Suppressor macrophage (primary cell): ENCODE measurements at places on chromosomes 2 and 18.
A peak's percentile ranks its signal among the peaks of the same experiment; 100 is the strongest.

- DNase-seq = no peak
Observed at GRCh38 chr2:154720651-154721050, 22.2 kb downstream of the KCNJ3 start.

DNA sequence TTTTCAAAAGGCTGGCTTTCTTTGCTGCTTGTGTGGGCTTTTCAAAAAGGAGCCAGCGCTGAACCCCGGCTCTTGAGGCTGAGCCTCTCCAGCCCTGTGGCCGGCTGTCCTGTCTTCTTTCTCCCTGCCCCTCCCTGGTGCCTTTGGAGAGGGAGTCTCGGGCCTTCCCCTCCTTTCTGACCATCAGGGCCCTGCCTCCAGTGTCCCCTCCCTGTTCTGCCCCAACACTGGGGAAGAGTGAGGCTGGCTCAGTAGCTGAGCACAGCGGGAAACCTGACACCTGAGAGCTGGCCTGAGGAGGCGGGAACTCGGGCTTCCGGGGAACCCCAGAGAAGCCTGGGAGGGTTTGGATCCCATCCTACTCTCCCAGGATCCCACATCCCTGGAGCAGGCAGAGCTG, 232.1 kb downstream of the LOXHD1 start:
- no peak for DNase-seq

- no peak for DNase-seq
Observed at GRCh38 chr18:57644540-57644939, 22.9 kb upstream of the NARS1 start.

- DNase-seq = no peak
Observed at GRCh38 chr2:238868616-238869292, 20.9 kb downstream of the TWIST2 start.

DNA sequence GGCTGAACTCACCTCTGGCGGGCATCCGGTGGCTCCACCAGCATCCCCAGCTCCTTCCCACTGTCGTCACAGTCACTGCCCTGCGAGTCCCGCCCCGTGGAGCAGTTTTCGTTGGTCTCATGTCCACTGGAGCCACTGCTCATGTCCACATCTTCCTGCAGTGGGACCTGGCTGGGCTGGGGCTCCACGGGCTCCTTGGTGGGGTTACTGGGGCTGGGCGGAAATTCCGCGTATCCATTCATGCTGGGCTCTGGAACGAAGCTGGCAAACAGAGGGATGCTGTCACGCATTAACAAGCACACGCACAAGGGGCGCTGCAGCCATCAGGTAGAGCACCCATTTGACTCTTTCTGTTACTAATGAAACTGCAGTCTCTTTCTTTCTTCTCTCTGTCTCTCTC, 10.7 kb downstream of the PER2 start:
- DNase-seq = no peak

- no peak for DNase-seq
Observed at GRCh38 chr2:149467436-149467835, 120.1 kb downstream of the MMADHC start.

DNA sequence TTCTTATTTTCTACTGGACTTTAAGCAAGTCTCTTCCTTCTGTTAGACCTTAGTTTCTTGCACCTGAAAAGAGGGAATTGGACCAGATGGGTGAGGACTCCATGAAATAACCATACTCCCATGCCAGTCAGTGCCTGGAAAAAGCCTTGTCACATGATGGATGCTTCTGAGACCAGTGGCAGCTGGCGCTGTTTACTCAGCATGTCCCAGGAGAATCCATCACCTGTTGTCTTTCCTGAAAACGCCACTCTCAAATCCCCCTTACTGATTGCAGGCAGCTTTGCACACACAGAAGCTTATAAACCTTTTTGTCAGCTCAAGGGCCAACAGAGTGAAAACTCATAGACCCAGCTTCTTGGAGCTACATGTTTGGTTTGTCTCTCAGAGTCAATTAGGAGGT, 117.6 kb downstream of the POLE4 start:
- no peak for DNase-seq

GRCh38 chr2:28438532-28439063, 45.9 kb downstream of the FOSL2 start:
- no peak for DNase-seq

GRCh38 chr2:129396980-129397599, 582.4 kb upstream of the RAB6C start:
- DNase-seq = peak; percentile 27

DNA sequence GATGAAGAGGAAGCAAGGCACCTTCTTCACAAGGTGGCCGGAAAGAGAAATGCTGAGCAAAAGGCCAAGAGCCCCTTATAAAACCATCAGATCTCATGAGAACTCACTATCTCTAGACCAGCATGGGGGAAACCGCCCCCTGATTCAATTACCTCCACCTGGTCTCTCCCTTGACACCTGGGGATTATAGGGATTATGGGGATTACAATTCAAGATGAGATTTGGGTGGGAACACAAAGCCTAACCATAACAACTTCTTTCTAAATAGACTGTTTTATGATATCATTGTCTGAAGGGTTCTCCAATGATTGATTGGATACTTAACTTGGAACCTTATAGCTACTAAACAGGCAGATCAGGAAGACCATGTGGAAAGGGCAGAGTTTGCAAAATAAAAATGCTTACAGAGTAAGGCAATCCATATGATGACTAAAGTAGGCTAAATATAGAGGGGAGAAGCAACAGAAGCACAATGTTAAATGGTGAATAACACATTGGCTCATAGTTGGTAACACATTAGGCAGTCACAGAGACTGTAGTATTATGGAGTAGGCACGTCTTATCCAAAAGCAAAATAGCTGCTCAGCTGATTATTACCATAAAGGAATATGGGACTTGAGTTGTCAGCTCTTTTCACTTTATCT, 179.0 kb downstream of the BARD1 start:
- no peak for DNase-seq

- DNase-seq = no peak
Observed at GRCh38 chr2:107364361-107364950, 462.2 kb upstream of the RGPD4 start.

GRCh38 chr2:74983631-74984392, 25.4 kb downstream of the POLE4 start:
- no peak for DNase-seq

DNA sequence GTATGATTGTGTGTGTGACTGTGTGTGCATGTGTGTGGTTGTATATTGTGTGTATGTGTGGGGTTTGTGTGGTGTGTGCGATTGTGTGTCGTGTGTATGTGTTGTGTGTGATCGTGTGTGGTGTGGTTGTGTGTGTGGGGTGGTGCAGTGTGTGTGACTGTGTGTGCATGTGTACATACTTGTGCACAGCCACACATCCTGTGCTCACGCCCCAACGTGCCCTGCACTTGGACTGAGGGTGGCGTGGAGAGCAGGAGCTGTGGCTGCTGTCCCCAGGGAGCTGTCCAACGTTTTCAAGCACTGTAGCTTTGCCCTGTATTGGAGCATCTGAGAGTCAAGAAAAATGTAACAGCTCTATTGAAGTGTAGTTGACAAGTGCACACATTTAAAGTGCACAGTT, 243.2 kb upstream of the HDAC4 start:
- DNase-seq = peak; percentile 55

DNA sequence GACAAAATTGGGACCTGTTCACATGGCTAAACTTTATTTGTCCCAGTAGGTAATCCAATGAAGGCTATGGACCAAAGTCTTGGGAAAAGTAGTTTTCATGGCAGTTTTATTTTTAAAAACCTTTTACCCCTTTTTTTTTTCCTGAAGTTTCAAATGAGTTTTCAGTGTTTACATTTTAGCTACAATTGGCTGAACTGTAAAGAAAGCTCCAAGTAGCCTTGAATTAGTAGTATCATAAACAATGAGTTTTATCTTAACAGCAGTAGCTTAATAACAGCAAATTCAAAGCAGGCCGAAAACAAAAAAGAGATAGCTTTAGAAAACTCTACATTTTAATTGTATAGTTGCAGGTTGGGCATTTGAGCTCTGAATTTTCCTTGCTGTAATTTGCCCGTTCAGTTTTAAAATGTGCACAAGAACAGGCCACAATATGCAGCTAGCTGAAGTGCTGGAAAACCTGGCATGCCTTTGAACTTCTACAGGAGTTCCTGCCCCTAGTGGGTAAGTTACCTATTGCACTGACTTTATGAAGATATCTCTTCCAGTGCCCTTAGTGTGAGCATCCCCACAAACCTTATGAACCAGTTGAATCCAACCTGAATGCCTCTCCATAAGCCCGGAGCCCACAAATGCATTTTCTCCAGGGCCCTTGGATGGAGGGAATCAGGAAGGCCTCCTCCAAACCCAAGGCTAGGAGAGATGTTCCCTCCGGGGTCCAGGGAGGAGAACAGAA, 106.7 kb downstream of the XRCC5 start:
- peak; percentile 27 for DNase-seq

DNA sequence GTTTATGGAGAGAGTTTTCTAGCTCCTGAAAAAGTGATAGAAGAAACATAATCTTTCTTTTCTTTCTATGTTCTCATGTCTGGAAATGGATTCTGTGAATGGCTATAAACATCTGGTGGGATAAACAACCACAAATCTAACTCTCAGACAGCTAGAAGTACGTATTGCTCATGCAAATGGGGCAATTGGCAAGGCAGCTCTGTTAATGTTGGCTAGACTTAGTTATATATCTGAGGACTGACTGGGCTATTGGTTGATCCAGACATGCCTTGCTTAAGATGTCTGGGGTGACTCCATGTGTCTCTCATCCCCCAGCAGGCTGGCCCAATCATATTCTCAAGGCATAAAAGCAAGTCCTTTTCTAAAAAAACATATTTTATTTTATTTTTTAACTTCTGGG, 939.2 kb upstream of the NRXN1 start:
- no peak for DNase-seq

- DNase-seq = peak; percentile 43
Observed at GRCh38 chr2:86253424-86253823, 54.2 kb downstream of the MRPL35 start.

GRCh38 chr2:84959566-84960506, 11.1 kb upstream of the KCMF1 start:
- no peak for DNase-seq

GRCh38 chr2:202069170-202070067, 3.6 kb upstream of the KIAA2012 start:
- no peak for DNase-seq
